ENCODE measurements at places on chromosomes 13 and 19. TPM values are rescaled to one million over a fixed set of nuclear protein-coding genes. Genes with fewer than 3 reads are reported as not detected.

DNA sequence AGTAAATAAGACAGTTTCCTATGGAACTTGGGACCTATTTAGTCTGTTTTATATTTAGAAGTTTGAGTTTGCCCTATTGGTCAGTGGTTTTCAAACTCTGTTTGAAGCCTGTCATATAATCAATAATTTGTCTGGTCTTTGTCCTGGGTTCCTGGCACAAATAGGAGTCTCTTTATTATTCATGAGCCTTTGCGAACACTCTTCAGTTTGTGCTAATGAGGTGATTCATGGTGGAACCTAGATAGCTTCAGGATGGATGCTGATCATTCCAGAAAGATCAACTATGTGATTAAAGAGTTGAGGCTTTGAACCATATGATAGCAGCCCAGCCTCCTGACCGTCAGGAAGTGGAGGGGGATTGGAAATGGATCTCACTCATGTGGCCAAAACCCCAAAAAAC is 10.0 kb upstream of the VWA8 start:
- no peak for DNase-seq

- no peak for DNase-seq
Measured at GRCh38 chr19:6997679-6998445, 23.4 kb downstream of the MBD3L2B start.

GRCh38 chr13:44929692-44930091 is 59.6 kb downstream of the NUFIP1 start:
- no peak for DNase-seq

- DNase-seq: no peak
Measured at GRCh38 chr13:88651531-88651930, 980.4 kb downstream of the SLITRK5 start.

GRCh38 chr19:10353793-10354391 is 14.5 kb upstream of the ICAM3 start:
- DNase-seq: peak; percentile 60

DNA sequence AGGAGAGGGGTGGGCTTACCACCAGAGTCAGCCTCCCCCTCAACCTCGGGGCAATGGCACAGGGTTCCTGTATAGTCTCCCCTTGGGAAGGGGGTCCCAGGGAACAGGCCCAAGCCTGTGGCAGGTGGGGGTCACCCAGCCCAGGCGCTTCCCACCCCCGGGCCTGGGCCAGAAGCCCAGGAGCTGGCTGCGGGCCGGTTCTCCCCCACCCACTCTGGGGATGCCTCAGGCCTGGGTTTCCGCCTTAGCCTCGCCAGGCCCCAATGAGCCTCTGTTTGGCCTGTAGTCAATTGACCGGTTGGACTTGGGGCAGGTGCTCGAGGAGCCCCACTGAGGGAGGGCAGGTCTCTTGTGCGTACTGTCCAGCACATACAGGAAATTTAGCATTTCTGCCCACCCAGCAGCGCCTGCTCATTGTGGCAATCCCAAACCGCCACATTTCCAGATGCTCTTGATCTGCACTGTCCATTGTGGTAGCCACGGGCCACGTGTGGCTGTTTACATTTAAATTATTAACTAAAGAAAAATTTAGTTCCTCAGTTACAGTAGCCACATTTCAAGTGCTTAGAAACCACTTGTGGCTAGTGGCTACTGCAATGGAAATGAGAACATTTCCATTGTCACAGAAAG is 9.9 kb downstream of the LYL1 start:
- no peak for DNase-seq

DNA sequence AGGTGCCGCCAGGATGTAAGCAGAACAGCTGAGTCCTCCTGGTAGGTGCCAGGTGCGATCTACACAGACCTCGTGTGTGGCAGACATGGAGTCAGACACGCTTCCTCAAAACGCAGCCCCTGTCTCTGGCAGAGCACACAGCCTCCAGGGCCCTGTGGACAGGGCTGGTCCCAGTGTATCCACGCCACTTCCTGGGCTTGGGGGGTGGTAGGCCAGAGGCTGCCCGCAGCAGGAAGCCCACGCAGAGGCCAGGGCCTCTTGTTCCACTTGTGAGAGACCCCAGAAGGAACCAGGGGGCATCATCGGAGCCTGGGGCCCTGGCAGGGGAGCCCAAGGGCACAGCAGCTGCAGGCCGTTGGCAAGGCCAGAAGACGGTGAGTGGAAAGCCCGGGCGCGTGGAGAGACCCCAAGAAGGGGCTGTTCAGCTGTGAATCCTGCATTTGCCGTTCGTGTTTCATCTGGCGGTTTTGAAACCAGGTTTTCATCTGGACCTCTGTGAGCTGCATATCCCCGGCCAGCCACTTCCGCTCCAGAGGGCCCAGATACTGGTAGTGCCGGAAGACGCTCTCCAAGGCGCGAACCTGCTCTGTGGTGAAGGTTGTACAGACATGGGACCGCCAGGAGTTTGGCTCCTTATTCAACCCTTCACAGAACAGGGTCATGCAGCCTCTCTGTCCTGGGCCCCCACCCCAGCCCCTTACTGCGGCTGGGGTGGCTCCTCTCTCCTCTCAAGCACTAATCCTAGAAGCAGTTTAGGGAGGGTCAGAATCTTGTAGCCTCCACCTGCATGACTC is 25.1 kb upstream of the SLITRK1 start:
- DNase-seq: no peak

DNA sequence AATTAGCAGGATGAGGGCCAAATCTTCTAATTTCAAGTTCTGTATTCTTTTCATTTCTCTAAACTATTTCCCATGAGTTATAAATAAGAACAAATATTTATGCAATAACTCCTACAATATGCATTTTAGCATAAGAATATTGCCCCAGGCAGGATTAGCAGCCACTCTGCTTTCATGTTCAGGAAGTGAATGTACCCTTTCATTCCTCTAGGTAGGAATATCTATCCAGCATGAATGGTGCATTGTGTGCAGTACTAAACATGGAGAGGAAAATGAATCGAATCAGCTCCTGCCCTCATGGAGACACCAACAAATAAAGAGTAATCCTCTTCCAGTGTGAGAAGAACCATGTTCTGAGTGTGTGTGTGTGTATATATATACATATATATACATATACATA is 41.0 kb downstream of the LHFPL6 start:
- DNase-seq: no peak

DNA sequence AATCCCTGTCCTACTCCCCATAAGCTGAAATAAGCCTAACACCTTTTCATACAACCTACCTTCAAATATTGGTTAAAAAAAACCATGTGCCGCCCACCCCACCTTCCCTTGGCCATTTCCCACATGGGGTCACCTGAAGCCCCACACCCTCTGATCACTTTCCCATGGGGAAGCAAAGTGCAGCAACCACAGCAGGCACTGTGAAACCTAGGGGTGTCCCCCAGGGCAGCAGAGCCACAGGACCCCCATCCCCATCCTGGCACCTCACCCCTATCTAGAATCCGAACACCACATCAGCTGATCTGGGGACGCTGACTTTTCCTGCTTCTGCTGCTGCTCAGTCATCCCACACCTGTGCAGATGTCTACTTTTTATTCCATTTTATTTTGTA is 19.9 kb downstream of the CEACAM21 start:
- DNase-seq: no peak

CACNG6 gene
- total RNA-seq: 7.6 TPM

GFY gene
- total RNA-seq: not detected

DENND1C gene
- 0.47 TPM for total RNA-seq

Data from progenitor cell of endocrine pancreas (in vitro differentiated cells).